ENCODE measurements at places on chromosomes 4 and X.

DNA sequence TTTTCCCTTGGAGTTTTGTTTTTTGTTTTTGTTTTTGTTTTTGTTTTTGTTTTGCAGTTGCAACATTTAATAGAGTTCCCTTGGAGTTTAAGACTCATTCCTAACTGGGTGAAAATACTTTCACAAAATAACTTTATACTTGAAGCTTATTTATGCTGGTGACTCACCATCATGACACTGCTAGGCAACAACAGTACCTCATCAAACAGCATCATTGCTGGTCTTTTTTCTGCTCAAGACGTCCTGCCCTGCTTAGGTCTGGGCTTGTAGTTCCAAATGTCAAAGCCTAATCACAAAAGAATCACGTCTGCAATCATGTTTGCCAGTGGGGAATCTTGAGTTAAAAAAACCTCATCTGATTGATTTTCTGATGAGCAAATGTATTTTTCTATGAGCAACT lies 105.7 kb upstream of the PRPS2 start:
- no peak for DNase-seq

- no peak for DNase-seq
Measured at GRCh38 chrX:69031971-69032391, 133.3 kb downstream of the PJA1 start.

DNA sequence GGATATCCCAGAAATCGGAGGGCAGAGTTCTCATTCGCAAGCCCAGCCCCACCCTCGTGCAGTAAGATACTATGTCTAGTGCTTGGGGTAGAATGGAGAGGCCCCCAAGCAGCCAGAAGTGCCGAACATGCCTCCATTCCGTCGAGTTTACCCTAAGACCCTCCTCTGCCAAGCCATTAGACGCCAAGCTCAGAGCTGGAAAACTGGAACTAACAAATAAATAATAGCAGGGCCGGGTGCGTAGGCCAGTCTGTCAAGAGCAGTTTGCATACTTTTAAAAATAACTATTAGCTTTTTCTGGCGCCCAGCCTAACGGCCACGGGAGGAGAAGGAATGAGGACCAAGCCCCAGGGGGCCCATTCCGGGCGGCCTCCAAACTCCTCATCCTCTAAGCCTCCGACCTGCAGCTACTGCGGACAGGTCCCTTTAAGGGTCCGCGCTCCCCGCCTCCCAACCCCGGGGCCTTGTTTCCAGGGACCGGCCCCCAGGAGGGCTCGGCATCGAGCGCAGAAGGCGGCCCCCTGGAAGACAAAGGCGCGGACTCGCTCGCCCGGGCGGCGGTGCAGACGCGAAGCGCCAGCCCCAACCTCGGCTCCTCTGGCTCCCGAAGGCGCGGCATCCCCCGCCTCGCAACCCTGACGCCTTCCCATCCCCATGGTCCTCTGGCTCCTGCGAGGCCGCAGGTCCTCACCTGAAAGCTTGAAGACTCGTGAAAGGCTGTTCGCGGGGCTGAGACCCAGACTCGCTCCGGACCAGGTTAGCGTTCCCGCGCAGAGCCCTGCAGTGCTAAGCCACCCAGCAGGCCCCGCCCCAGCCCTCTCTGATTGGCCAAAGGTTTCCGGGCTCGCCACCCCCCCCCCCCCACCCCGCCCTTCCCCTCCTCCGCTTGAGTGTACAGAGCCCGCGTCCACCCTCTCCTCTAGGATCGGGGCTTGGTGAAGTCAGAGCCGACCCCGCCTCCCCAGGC lies at the start of gene TMSB15A:
TSS of gene TMSB15A (minus strand) at position 765 of the 967 bp plus-strand sequence.
- DNase-seq = no peak

GRCh38 chr4:120881351-120881750 lies 41.2 kb downstream of the PRDM5 start:
- DNase-seq = no peak

DNA sequence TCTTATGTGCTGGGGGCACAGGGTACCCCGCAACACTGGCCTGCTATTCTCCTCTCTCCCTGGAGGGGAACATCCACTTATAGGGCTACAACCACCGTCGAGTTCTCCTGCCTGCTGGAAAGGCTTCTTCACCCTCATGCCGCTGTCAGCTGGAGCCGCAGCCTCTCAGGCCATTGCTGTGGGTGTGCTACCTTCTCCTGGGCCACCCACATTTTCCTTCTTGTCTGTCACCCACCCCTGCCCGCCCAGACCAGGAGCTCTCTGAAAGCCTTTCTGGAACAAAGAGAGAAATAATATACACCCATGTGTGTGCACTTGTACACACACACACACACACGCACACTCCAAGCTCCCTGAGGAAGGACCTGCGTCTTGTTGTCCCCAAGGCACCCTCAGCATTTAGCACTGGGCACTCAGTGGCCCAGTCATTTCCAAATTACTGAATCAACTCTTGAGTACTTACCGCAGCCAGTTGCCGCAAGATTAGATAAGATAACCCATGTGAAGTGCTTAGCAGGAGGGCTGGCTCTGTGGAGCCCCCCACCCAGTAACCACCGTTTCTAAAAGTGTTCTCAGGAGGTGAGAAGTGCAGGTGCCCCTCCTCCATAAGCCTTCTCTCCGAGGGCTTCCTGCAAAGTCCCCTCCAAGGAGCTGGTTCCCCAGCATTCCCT lies 50.2 kb downstream of the CPZ start:
- no peak for DNase-seq

- no peak for DNase-seq
Measured at GRCh38 chr4:136749989-136750388, 782.3 kb downstream of the PCDH18 start.

DNA sequence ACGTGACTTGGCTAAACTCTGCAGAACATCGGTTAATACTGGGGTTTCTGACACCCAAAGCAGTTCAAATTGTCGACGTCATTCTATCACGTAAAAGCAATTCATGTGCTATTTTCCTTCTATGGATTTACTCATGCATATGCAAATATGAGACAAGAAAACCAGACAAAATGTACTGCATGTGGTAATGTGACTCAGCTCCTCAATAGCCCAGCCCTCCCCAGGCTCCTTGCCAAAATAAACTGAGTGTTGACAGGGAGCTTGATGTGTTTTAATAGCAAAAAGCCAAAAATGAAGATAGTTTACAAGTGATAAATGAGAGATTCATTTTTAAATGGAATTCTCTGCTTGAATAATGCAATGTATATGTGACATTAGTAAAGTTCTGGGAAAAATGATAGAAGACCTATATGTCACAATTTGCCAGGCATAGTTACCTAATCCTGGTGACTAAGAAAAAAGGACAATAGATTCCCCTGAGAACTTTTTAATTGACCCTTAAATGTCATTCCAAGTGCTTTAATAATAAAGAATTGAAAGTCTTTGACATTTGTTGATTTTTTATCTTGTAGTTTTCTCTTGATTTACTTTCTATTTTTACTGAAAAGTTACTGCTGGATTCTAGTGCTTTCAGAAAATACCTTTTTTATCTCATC lies 1700.6 kb upstream of the TENM3 start:
- DNase-seq = no peak

GRCh38 chr4:113811359-113811758 lies 49.8 kb upstream of the CAMK2D start:
- no peak for DNase-seq

DNA sequence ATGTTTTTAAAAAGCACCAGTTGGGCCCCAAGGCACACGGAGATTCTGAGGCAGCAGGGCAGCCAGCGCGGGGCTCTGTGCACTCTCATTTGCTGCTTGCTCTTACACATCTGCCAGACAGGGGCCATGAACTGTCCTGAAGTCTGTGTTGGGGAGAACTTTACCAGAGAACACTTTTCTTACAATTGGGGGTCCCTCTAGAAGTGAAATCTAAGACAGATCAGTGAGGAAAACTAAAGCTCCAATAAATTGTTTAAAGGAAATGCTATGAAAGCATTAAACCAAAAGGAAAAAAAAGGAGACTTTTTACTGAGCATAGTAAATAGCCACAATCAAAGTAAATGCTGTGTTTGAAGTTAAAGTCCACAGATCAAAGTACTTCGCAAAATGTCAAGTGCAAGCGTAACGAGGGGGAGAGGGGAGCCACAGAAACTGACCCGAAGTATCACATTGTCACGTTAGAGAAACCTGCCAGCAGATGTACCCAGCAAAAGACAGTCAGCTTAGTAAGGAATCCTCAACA lies 37.8 kb downstream of the SORBS2 start:
- no peak for DNase-seq

DNA sequence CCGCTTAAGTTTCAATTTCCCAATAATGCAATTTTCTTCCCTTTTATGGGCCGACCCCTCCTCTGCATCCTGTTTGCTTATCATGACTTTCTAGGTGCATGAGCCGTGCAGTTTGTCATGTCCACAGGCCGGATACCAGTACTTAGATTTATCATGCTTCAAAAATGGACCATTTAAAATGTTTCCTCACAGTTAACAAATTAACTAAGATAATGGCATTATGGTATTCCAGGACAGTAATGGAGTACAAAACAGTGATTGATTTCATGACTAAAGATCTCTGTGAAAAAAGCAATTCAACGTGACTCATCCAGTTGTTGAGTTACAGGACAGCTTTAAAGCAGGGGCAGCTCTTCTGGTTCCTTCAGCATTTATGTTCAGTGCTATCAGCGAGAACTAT lies 23.0 kb downstream of the SNX25 start:
- no peak for DNase-seq

DNA sequence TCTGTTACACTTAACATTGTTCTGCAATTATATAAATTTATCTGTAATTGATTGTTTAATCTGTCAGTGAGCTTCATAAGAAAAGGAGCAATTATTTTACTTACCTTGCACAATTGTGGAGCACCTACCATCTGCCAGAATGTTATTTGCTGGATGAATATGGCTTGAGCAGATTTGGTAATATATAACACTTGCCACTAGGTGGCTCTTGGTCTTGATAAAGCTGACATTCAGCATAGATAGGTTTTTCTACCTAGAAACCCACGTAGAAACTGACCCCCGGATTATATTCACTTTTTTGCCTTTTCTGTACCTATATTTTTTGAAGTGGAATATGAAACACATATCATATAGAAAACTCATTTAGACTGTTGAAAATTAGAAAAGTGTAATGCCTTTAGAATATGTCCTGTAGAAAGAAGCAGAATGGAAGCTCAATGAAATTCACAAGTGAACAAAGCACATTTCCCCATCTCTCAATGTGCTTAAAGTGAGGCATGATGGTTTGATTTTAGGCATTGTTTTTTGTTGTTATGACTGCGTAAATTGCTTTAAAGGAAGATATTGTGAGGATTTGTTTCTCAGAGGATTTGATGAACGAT lies 9.5 kb downstream of the RBPJ start:
- DNase-seq = no peak

DNA sequence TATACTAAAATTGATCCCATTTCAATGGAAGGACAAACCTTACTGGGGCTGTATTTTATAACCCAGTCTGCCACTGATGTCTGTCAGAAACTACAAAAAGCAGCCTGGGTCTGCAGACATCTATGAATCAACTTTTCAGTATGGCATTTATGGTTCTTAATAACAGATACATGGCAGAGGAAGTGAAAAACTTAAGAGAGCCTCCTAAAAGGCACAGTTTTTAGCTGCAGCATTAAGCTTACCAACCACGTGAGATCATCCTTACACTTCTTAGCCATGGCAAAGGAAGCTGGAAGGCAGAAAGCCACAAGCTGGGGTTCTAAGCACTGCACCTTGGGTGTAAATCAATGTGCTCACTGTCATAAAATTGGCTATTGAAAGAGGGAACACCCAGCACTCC lies 16.6 kb upstream of the UGT2B17 start:
- no peak for DNase-seq

DNA sequence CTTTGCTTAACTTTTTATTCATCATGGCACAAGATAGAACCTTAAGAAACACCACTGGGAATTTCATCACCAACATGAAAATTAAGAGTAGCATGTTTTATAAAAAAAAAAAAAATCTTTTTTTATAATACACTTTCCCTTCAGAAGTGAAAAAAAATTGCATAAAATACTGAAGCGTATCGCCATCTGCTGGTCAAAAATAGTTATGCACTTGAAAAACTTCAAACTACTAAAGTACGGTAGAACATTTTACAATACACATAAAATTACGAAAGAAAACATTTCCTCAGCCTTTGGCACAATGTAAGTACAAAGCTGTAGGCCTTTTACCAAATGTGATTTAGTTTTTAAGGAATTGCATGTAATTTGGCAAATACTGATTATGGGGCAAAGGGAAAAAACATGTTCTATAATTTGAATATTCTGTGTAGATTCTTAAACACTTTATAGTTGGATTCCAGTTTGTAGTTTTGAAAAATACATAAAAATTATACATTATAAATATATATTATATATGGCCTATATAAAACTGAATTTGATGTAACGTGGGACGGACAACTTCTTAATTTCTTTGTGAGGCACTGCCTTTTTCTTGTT lies 26.5 kb downstream of the HCCS start:
- no peak for DNase-seq

GRCh38 chrX:13396924-13397323 lies 77.1 kb upstream of the ATXN3L start:
- no peak for DNase-seq

DNA sequence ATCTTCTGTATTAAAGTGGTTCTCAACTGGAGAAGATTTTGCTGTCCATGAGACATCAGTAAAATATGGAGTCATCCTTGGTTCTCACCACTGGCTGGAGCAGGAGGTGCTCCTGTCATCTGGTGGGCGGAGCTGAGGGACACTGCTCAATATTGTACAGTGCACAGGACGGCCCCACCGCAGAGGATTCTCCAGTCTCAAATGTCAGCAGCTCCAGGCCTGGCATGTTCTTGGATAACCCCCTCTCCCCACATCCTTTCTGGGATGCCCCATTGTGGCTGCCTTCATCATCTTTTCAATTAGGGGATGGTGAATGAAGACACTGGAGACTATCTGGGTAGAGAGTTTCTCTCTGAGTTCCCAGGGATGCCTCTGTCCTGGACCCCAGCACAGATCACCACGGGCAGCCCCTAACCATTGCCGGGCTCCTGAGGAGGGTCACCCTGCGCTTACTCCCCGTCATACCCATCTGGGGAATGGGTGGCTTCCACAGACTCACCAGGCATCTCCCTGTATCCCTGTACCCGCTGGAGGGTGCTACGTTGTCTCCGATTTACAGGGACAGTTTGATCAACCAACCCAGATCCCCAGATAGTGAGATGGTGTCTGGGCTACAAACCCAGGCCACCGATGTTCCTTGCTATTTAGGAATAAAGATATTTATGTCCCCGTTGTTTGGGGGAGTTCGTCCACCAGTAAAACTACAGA lies 21.9 kb upstream of the P2RY8 start:
- DNase-seq = no peak

DNA sequence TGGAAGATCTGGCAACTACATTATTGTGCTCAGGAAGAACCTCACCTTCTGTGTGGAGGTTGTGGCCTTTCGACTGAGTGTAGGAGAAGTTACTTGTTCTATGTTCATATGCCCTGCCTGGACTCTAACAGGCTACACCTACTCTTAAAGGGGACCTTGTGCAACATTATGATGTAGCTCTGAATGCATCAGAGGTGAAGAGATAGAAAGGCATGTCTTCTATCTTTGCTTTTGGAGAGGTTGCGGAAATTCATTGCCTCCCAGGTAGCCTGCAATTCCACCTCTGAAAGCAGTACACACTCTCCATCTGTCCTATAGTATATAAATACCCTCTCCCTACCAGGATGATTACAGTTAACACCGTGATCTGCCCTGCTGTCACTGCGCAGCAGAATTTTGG lies 7.1 kb upstream of the SLAIN2 start:
- DNase-seq = no peak
